HepG2 (cell line): ENCODE measurements at places on chromosomes 6 and 20. TPM values are rescaled to one million over a fixed set of nuclear protein-coding genes. Genes with fewer than 3 reads are reported as not detected.

ENPP3 gene
- total RNA-seq = 23.9 and 40.0 TPM in 2 replicates

PNPLA1 gene
- not detected in 2 replicates for total RNA-seq

NKAIN4 gene
- total RNA-seq = not detected in 2 replicates

BAG2 gene
- total RNA-seq = 15.1 and 23.0 TPM in 2 replicates

TAAR8 gene
- not detected in 2 replicates for total RNA-seq

- DNase-seq = no peak
Observed at GRCh38 chr20:54525916-54526590, 50.7 kb downstream of the DOK5 start.

DNA sequence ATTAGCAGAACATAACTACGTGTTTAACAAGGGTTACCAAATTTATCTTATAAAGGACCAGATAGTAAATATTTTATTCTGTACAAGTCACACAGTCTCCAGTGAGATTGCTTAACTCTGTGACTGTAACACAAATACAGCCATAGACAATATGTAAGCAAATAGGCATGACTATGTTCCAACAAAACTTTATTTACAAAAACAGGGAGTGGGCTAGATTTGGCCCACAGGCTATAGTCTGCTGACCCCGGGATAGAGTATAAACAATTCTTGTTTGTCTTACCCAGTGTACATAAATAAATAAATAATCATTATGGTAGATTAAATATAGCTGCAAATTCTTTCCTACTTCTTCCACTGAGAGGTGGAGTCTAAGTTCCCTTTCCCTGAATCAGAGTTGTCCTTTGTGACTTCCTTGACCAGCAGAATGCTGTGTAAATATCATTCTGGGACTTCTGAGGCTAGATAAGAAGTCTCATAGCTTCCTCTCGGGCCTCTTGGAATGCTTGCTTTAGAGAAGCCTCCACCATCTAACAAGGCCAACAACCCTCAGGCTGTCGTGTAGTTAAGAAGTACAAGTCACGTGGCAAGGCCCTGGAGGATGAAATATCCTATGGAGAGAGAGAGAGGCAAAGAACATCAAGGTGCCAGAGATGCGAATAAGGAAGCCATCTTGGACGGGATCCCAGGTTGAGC, 59.1 kb upstream of the TMEM244 start:
- no peak for DNase-seq

CLPSL1 gene
- not detected in 2 replicates for total RNA-seq

HMGN4 gene
- total RNA-seq = 52.1 and 79.1 TPM in 2 replicates
